Stimulated activated CD4-positive, alpha-beta T cell treated with anti-CD3 and anti-CD28 coated beads, Interleukin-15, amount 100 ng/mL, for 1 hour (primary cell): ENCODE measurements at places on chromosomes 11 and 22.

- DNase-seq = no peak
Observed at GRCh38 chr11:86247608-86248007, 3.1 kb downstream of the EED start.

- DNase-seq = no peak
Observed at GRCh38 chr11:129976328-129976727, 26.3 kb downstream of the PRDM10 start.

DNA sequence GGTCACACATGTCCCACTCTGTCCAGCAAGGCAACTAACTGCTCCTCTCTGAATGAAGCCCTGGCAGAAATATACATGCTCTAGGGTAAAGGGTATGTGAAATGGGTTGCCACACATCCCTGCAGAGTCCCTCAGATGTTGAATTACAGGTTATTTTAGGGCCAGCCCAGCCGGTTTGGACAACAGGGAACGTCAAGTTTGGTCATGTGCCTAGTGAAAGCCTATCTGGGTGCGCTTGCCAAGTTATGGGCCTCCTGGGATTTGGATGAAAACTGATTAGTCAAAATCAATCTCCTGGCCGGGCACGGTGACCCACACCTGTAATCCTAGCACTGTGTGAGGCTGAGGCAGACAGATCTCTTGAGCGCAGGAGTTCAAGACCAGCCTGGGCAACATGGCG, 10.4 kb downstream of the AP1B1 start:
- no peak for DNase-seq

GRCh38 chr11:126176853-126177470, 34.5 kb downstream of the RPUSD4 start:
- no peak for DNase-seq

- DNase-seq = no peak
Observed at GRCh38 chr22:49600891-49601431, 226.7 kb downstream of the BRD1 start.

DNA sequence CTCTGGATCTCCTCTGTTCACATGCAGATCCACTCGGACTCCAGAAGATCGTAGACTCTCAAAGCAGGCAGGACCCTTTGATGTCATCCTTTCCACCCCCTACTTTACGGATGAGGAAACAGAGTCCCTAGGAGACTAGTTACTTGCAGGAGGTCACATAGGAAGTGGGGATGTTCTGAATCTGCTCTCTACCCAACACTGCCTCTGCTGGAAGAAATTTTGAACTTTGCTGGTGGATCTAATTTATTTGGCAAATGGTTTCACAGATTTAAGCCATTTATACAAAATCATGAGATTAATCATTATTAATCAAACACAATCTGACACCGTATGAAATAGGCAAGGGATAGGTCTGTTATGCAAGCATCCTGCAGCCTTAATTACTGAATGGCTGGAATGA, 55.0 kb upstream of the USP47 start:
- no peak for DNase-seq

- DNase-seq = no peak
Observed at GRCh38 chr11:17574141-17575091, 27.4 kb downstream of the OTOG start.

GRCh38 chr11:76361374-76361773, 19.6 kb downstream of the THAP12 start:
- DNase-seq = no peak

DNA sequence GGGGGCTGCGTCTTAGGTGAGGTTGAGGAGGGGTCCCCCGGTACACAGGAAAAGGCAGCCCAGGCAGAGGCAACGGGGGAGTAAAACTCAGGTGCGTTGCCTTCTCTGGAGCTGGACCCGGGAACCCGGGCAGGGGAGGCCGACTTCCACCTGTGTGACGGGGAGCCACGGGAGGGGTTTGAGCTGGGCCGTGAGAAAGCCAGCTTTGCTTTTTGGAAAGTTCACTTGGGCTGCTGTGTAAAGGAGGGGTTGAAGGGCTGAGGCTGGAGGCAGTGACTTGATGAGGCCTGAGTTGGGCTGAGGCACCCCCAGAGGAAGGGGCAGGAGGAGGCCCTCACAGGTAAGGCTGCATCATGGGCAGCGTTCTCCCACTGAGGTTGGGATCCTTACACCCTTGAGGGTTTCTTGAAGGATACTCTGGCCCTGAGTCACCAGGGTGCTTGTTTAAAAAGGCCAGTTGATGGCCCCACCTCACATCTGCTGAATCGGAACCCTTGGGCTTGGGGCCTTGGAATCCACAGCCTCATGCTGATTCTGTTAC, 47.2 kb downstream of the CHRDL2 start:
- DNase-seq = no peak

DNA sequence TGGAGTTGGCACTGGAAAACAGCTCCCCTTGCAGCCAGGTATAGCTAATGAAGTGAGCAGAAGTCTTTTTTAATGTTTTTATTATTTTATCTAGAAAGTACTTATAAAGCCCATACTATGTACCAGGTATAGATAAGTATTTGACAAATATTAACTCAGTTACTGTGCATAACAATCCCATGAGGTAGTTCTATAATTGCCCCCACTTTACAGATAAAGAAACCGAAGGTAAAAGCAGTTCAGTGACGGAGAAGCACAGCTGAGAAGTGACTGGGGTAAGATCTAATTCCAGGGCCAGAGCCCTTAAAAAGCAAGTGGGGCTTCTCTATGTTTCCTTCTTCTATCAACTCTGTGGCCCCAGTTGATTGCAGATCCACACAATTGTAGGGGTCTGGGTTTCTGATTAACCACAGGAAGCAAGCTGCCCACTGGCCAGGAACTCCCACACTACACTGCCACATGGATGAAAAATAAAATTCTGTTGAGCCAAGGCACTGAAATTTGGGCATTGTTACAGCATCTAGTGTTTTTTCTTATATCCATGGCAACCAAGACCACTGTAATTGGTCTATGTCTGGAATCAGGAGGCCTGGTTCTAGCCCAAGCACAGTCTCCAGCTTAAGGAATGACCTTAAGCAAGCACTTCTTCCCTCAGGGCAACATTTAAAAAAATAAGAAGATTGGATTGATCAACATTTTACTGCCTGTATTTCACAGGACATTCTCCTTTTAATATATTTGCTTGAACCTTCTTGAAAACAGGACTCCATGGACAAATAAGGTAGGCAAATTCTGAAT, 55.3 kb upstream of the TEAD1 start:
- no peak for DNase-seq

DNA sequence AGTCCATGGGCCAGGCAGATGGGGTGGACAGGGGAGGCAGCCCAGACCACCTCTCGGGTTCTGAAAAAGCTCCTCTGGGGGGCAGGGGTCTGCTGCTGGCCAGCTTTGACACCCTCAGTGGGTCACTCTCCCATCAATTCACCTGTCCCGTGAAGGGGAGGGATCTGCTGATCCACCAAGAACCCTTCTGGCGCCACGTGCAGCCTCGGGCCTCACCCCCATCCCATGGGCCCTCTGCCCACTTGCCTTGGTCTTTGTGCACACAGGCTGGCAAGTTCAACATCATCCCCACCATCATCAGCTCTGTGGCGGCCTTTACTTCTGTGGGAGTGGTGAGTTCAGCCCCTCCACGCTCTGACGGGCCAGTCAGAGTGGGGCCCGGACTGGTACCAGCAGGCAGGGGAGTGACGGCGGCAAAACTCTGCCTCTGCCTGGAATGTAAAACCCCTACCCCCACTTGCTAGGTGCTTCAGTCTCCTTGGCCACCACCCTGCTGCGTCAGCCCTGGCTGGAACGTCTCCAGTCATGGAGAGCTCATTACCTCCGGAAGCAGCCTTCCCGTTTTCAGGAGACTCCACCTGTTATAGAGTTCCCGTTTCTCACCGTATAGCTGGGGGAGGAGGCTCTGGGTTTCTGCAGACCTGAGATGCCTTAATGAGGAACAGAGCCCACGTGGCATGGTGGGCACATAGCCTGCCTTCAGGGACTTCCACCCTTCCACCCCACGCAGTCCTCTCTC, 12.7 kb downstream of the PRG3 start:
- DNase-seq = no peak
